ENCODE measurements at places on chromosomes 6 and 20. TPM values are rescaled to one million over a fixed set of nuclear protein-coding genes. Genes with fewer than 3 reads are reported as not detected.

RSPH4A gene
- 0.33 TPM for total RNA-seq

SNX21 gene
- 34.5 TPM for total RNA-seq

SCRT2 gene
- not detected for total RNA-seq

VSX1 gene
- total RNA-seq = not detected

CFAP61 gene
- total RNA-seq = 0.67 TPM

MTFR2 gene
- total RNA-seq = 2.0 TPM

GJA10 gene
- total RNA-seq = not detected

MRAP2 gene
- total RNA-seq = 0.54 TPM

CCDC167 gene
- total RNA-seq = 13.3 TPM

LKAAEAR1 gene
- not detected for total RNA-seq

SMPD2 gene
- 11.7 TPM for total RNA-seq

PRDM1 gene
- total RNA-seq = 17.7 TPM

RAB44 gene
- 0.16 TPM for total RNA-seq

KIF6 gene
- 0.33 TPM for total RNA-seq

DLGAP4 gene
- total RNA-seq = 30.2 TPM

CRIP3 gene
- not detected for total RNA-seq

IL17A gene
- total RNA-seq = not detected

SUMO4 gene
- 1.8 TPM for total RNA-seq

OTOR gene
- total RNA-seq = not detected

SLC17A9 gene
- not detected for total RNA-seq

CD24 gene
- total RNA-seq = 299 TPM

TREM2 gene
- 30.0 TPM for total RNA-seq

SLC35B2 gene
- total RNA-seq = 72.6 TPM

GSTA2 gene
- total RNA-seq = 0.50 TPM

LAMA2 gene
- total RNA-seq = 0.50 TPM

ABHD16B gene
- total RNA-seq = not detected

FOXC1 gene
- total RNA-seq = 15.8 TPM

SAMD3 gene
- total RNA-seq = not detected

KCNK5 gene
- total RNA-seq = 1.3 TPM

ECT2L gene
- under 0.01 TPM for total RNA-seq

RIMS4 gene
- total RNA-seq = under 0.01 TPM

WFDC12 gene
- total RNA-seq = not detected

BNIP5 gene
- not detected for total RNA-seq

GNAS-AS1 gene
- total RNA-seq = 0.13 TPM

FOXA2 gene
- total RNA-seq = not detected

SEMG1 gene
- not detected for total RNA-seq

RIMS1 gene
- total RNA-seq = 1.0 TPM

RIPPLY2 gene
- total RNA-seq = not detected

All from mammary epithelial cell (primary cell).